Activated CD8-positive, alpha-beta memory T cell treated with anti-CD3 and anti-CD28 coated beads, Interleukin-2, amount 50 U/mL, for 48 hours (primary cell): ENCODE measurements at places on chromosomes 12 and 14.

- DNase-seq: no peak
Observed at GRCh38 chr12:72676556-72676955, 404.4 kb downstream of the TRHDE start.

- peak; percentile 68 for DNase-seq
Observed at GRCh38 chr14:64293976-64294671, at the start of gene ESR2. ESR2 (minus strand) TSS chr14:64294371; CDS start chr14:64282985, 11,386 bp downstream.

GRCh38 chr12:3658327-3659163 lies 94.4 kb downstream of the CRACR2A start:
- DNase-seq: no peak

- DNase-seq: no peak
Observed at GRCh38 chr12:108305991-108306501, 33.1 kb downstream of the CMKLR1 start.

DNA sequence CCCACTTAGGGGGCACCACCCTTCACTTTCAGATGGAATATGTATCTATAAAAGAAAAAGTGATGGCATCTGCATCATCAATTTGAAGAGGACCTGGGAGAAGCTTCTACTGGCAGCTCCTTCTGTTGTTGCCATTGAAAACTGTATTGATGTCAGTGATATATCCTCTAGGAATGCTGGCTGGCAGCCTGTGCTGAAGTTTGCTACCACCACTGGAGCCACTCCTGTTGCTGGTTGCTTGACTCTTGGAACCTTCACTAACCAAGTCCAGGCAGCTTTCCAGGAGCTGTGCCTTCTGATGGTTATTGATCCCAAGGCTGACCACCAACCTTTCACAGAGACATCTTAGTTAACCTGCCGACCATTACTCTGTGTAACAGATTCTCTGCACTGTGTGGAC lies 44.7 kb downstream of the RIMKLB start:
- DNase-seq: no peak

- DNase-seq: no peak
Observed at GRCh38 chr12:56709759-56710376, 15.2 kb downstream of the NACA start.

DNA sequence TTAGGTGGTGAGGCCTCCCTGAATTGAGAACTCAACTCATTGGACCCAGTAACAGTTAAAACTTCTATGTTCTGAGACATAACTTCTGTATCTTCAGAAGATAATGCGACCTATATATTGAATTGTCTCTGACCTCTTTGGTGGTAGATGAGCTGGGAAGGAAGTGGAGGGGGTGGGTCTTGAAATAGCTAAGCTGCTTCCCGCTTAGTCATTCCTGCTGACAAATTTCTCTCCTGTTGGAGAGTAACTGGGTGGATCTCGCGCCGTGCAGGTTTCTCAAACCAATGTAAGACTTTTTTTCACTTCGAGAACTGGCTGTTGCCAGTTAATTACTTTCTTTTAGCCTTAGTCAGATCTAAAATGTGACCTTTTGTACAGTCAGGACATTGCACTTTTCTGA lies 100.8 kb downstream of the PPHLN1 start:
- DNase-seq: no peak

DNA sequence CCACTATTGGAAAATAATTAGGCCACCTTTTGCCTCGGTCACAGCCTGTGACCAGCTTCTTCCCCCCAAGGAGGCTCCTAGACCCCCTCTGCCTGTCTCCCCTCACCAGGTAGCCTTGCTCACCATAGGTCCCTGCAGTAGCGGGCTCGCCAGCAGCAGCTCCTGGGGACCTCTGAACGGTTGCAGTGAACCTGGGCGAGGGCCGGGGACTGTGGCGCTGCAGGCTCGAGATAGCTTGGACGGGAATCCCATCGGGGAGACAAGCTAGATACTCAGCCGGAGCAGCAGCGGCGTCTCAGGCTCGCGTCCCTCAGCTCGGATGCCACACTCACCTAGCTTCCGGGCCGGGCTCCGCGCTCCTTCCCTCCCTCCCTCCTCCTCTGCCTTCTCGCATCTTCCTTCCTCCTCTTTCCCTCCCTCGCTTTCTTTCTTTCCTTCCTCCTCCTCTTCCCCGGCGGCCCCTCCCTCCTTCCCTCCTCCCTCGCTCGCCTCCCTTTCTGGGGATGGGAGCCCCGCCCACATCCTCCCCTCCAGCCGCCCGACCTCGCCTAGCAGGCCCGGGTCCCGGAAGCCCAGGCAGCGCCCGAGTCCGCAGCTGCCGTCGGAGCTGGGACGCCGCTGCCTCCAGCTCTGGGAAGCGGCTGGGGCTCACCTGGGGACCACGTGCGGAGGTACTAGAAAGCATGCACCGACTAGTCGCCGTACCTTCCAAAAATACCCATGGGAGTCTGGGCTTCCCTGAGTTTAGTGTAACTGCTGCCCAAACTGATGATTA lies at the start of gene BMP4:
Gene BMP4 (minus strand): TSS at position 399 of the 775 bp plus-strand sequence. CDS start 4,603 bp downstream, outside the sequence.
- DNase-seq: peak; percentile 57

- DNase-seq: no peak
Observed at GRCh38 chr14:75126121-75126544, 715 bp downstream of the NEK9 start.

GRCh38 chr14:104184911-104185499 lies 46.6 kb downstream of the KIF26A start:
- no peak for DNase-seq

DNA sequence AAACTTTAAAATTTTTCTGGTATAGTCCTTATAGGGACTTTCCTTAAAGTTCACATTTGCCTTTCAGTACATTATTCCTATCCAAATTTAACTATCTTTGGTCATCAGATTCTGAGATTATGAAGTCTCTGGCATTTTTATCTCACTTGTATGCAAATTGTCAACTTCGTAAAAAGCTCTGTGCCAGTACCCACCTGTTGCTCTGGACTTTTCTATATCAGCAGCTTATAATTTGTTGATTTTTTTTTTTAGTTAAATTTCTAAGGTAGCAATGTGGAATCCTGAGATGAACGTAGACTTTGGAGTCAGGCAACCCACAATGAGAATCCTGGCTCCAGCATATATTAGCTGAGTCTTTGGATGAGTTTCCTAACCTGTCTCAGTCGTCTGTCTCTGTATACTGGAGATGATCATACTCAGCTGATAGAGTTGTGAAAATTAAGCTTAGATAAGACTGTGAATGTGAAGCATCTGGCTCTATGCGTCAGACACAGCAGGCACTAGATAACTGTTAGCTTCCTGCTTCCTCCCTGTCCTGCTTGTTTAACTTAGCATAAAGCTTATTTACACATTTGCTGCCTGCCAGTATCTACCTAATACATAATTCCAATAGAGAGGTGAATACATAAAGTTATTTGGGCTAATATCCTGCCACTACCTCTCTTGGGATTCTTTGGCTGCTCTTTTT lies 59.8 kb downstream of the MARK3 start:
- no peak for DNase-seq

GRCh38 chr12:117968151-117968789 lies 520 bp downstream of the KSR2 start:
- no peak for DNase-seq

GRCh38 chr14:32018391-32019092 lies 58.6 kb upstream of the ARHGAP5 start:
- DNase-seq: no peak

DNA sequence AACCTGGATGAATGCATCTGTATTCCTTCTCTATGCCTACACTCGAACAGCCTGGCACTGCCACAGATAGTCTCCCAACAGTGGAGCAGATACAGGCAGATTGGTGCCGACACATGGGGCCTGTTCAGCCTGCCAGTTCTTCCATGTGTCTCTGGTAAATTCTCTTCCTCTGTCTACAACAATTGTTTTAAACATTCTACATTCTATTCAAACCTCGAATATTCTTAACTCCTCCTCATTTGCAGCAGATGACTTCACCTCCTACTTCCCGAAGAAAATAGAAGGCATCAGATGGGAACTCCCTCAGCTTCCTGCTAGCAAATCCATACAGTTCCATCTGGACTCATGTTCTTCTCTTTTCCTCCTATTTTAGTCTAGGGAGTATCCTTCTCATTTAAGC lies 43.1 kb upstream of the OTOGL start:
- DNase-seq: no peak

DNA sequence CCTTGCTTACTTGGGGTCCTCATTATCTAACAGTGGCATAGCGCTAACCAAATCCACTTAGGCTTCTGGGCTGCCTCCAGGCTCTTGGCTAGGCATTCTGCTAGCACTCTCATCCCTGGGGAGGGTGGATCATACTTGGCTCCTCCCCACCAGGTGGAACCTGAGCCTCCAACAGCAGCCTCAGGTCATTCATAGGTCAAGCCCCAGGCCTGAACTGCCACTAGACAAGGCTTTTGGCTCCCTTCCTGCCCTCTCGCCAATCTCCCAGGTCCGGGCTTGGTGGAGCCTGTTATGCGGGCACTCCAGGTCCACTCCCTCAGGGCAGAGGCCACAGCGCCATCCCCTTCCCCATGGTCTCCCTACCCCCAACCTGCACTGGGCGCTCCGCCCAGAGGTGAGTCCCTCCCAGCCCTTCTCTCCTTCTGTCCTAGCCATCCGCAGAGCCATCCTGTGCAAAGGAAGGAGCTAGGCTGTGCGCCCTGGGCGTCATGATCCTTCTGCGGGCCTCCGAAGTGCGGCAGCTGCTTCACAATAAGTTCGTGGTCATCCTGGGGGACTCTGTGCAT lies 154.9 kb upstream of the AMIGO2 start:
- DNase-seq: no peak

GRCh38 chr12:88142610-88142991 lies 494 bp downstream of the TMTC3 start:
- peak; percentile 73 for DNase-seq

GRCh38 chr12:102009796-102010195 lies 52.0 kb downstream of the WASHC3 start:
- no peak for DNase-seq

- DNase-seq: no peak
Observed at GRCh38 chr12:41706376-41706775, 438.3 kb downstream of the GXYLT1 start.

DNA sequence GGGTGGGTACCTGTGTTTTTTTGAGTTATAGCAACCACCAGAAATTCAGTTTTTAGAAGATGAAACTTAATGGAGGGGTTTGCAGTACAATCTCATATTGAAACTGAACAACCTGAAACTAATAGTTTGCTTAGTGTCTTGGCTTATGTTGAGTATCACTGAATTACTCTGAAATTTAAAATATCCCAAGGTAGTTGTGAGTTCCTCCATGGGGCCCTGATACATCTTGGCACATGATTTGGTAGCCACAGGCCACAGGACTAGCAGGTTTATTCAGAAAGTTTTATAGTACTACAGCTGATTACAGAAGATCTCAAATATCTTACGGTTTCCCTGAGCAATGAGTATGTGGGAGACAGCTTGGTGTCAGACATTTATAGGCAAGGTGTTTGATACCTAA lies 10.4 kb downstream of the PTGES3 start:
- peak; percentile 40 for DNase-seq

- no peak for DNase-seq
Observed at GRCh38 chr12:120651821-120652220, 11.4 kb downstream of the CABP1 start.

GRCh38 chr12:67437011-67437410 lies 167.9 kb downstream of the CAND1 start:
- no peak for DNase-seq

DNA sequence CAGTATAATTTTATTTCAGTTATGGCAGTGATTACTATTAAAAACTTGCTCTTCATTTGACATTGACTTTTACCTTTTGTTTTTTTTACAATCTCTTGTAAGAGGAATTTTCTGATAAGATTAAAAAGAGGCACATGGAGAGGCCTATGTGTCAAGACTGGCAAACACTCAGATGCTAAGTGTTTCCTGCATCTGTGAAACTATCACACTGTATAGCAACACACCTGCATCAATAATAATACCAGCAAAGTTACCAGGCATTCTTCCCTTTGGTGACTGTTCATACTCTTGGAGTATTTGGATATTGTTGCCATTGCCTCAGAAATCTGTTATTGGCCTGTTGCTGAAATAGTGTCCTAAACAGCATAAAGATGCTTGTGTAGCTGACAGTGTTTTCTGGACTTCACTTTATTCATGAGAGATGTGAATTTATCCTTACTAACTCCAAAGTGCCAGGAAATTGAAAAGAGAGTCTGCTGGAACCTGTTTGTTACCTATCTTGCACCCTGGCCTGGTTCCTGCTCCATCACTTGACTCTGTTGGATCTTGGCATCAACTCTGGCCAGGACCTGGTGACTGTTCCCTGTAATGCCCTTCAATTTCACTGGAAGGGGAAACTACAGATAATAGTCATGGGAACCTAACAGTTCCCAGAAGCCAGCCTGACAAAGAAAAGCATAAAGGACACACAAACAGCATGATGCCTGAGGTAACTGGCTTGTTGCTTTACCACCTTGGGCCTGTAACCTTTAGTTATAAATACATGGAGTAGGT lies 19.8 kb downstream of the SLC16A7 start:
- no peak for DNase-seq

DNA sequence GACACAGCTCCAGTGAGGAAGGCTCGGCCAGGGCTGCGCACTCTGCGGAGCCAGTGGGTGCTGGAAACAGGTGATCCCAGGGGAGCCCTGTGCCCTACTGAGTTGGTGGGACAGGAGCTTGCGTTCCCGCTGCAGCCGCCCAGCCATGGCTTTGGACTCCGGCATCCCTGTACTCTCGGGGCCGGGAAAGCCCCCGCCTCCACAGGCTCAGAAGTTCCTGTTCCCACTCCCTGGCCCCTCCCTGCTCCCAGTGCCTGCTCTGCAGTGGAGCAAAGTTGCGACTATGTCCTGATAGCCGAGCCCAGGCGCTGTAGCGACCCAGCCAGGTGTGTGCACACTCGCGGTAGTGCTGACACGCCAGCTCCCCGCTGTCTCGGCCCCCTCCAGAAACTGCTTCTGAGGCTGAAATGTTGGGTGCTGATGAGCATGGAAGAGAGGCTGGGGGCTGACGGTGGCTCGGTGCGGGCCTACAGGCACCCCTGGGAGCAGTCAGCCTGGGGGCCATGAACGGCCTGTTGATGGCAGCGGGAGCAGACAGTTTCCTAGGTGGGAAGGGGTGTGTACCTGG lies 344.6 kb upstream of the MGAT4C start:
- no peak for DNase-seq

- no peak for DNase-seq
Observed at GRCh38 chr12:29591140-29592020, 93.9 kb upstream of the OVCH1 start.

GRCh38 chr12:116187151-116187511 lies 90.4 kb downstream of the MED13L start:
- no peak for DNase-seq

DNA sequence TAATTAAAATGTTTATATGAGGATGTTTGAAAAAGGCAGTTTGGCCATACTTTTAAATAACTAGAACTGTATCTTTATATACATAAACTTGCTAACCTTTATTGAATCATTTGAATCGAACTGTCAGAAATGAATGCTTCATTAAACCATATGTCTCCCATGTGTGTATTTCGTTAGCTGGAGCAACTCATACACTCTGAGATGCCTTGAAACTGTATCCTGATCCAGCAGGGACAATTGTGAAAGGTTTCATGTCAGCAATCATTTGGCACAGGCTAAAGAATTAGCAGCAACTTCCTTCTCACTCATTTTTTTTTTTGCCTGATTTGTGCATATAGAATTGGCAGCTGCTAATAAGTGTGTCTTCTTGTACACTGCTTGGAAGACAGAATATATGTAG lies 109.9 kb downstream of the NAV3 start:
- DNase-seq: no peak

- no peak for DNase-seq
Observed at GRCh38 chr12:56571121-56571520, 49.5 kb downstream of the RBMS2 start.

GRCh38 chr12:4556735-4557530 lies 5.1 kb upstream of the DYRK4 start:
- no peak for DNase-seq
